H9 (cell line): ENCODE measurements at places on chromosomes 12 and 14. TPM values are rescaled to one million over a fixed set of nuclear protein-coding genes. Genes with fewer than 3 reads are reported as not detected.

GRCh38 chr14:30496852-30497251 is 62.1 kb upstream of the G2E3 start:
- H3K27me3 ChIP-seq = no peaks in the 10 kb centered on the region
- no peak overlapping the region for H3K27ac ChIP-seq
- DNase-seq = no peak
- no peaks in the 10 kb centered on the region for H3K36me3 ChIP-seq
- H3K4me3 ChIP-seq = no peak overlapping the region

The CDKN1B gene
- 27.7 and 28.3 TPM in 2 replicates for total RNA-seq

DNA sequence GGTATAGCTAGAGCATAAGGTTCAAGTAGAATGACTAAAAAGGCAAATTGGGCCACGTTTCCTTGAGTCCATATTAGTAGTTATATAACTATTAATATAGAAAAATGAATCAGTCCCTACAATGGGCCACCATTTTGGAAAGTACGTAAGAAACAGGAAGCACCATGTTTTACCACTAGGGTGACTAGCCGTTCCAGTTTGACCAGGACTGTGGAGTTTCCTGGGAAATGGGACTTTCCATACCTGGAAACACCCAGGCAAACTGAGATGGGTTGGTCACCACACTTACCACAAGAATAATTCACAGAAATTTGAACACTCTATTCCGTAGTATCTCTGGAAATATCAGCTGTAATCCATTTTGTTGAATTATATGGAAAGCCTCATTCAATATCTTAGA is 2.1 kb upstream of the MAGOHB start:
- no peaks in the 10 kb centered on the region for H3K4me1 ChIP-seq
- H3K27me3 ChIP-seq = no peaks in the 10 kb centered on the region
- no peak overlapping the region for H3K4me3 ChIP-seq
- H3K27ac ChIP-seq = no peak overlapping the region
- peaks cover 3% of the 10 kb centered on the region; the same call in 2 of the 3 replicates for H3K36me3 ChIP-seq

GRCh38 chr14:50260511-50260910 is 29.1 kb upstream of the SOS2 start:
- DNase-seq = no peak
- no peaks in the 10 kb centered on the region for H3K27me3 ChIP-seq
- peaks cover 4% of the 10 kb centered on the region for H3K36me3 ChIP-seq
- no peaks in the 10 kb centered on the region for H3K4me1 ChIP-seq
- H3K4me3 ChIP-seq = no peak overlapping the region

- H3K36me3 ChIP-seq = peaks cover under 1% of the 10 kb centered on the region; the same call in 2 of the 3 replicates
- DNase-seq = no peak
- no peaks in the 10 kb centered on the region for H3K27me3 ChIP-seq
- no peak overlapping the region for H3K27ac ChIP-seq
These were observed 7.8 kb downstream of the P2RX4 start for GRCh38 chr12:121217761-121218160.

DNA sequence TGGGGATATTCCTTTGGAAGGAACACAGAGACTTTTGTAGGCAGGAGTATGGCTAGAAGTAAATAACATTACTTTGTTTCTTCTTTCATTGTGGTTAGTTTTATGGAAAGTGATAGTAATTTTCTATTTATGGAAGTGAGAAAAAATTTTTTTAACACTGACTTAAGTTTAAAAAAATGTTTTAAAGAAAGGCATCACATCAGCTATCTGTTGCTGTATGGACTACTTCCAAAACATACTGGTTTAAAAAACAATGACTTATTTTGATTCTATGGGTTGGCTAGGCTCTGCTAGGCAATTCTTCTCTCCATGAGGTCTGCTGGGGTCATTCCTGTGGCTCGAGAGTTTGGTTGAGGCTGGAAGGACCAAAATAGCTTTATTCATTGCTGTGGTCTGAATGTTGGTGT is 31.7 kb upstream of the SLC38A2 start:
- H3K27ac ChIP-seq = no peak overlapping the region
- H3K4me3 ChIP-seq = no peak overlapping the region
- H3K27me3 ChIP-seq = no peaks in the 10 kb centered on the region
- peaks cover 6% of the 10 kb centered on the region; the same call in 1 of the 2 replicates for H3K4me1 ChIP-seq
- no peak for DNase-seq

The MYF5 gene
- not detected in 2 replicates for total RNA-seq

The ADGRD1 gene
- total RNA-seq = 0.09 and 0.52 TPM in 2 replicates

- no peak overlapping the region for H3K4me3 ChIP-seq
- no peaks in the 10 kb centered on the region for H3K4me1 ChIP-seq
- no peaks in the 10 kb centered on the region for H3K36me3 ChIP-seq
- no peaks in the 10 kb centered on the region for H3K27me3 ChIP-seq
- no peak overlapping the region for H3K27ac ChIP-seq
- DNase-seq = no peak
These were observed 175.9 kb downstream of the NTS start for GRCh38 chr12:86050010-86050409.

The ZDHHC17 gene
- total RNA-seq = 27.7 and 32.6 TPM in 2 replicates

The DENR gene
- 104 and 109 TPM in 2 replicates for total RNA-seq

The MGAT4C gene
- total RNA-seq = 1.3 and 2.1 TPM in 2 replicates

DNA sequence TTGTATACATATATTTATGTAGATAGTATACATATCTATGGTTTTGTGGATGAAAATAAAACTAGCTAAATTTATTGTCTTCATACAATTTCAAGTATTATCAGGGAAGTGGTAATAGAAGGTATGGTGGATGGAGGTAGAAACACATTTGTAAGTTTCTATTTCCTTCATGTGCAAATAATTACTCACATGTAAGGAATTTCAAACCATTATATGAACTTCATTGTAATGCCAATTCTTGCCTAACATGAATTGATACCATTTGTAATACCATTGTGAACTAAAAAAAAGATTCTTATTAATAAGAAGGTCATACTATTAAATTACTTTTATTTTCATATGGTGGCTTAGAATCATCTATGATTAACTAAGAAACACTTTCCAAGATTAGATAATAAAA is 20.1 kb upstream of the PPFIA2 start:
- no peaks in the 10 kb centered on the region for H3K4me1 ChIP-seq
- no peaks in the 10 kb centered on the region for H3K36me3 ChIP-seq
- no peak overlapping the region for H3K4me3 ChIP-seq
- H3K27ac ChIP-seq = no peak overlapping the region
- no peak for DNase-seq

- no peaks in the 10 kb centered on the region for H3K27me3 ChIP-seq
- H3K4me3 ChIP-seq = no peak overlapping the region
- no peak for DNase-seq
- H3K27ac ChIP-seq = no peak overlapping the region
- H3K36me3 ChIP-seq = no peaks in the 10 kb centered on the region
- no peaks in the 10 kb centered on the region for H3K4me1 ChIP-seq
These were observed 36.6 kb upstream of the CHGA start for GRCh38 chr14:92886337-92886736.

The ZC2HC1C gene
- 1.4 and 1.5 TPM in 2 replicates for total RNA-seq
